ENCODE measurements at places on chromosomes 7 and 10.

GRCh38 chr7:74101061-74101681 is 17.6 kb downstream of the LIMK1 start:
- DNase-seq = no peak

- no peak for DNase-seq
These were observed 63.3 kb upstream of the SMNDC1 start for GRCh38 chr10:110368002-110368401.

DNA sequence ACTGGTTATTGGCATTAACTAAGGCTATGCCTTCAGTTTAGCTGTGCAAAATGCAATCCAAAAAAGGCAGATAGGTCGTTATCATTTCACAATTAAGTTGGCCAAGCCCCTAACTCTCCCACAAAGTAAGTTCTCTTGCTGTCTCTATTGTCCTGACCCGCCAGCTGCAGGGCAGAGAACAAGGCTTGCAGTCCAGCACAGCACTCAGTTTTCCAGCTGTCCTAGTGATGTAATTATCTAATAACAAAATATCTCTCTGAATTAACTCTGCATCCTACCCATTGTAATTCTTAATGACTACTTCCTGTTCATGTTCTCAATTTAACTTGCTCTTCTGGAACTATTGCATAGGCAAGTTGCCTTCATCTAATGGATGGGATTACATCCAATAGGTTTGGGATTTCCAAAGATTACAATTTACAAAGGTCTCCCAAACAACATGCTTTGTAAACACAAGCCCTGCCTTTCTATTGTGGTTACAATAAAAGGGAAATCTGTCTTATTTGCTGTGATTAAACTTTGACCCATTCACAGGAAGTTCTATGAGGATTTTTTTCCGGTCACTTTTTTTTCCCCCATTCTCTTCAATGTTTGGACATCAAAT is 55.2 kb downstream of the CDK6 start:
- no peak for DNase-seq

GRCh38 chr10:88642963-88643362 is 21.3 kb upstream of the LIPF start:
- DNase-seq = peak; percentile 19

- no peak for DNase-seq
These were observed 339.9 kb upstream of the ADARB2 start for GRCh38 chr10:2077231-2077630.

DNA sequence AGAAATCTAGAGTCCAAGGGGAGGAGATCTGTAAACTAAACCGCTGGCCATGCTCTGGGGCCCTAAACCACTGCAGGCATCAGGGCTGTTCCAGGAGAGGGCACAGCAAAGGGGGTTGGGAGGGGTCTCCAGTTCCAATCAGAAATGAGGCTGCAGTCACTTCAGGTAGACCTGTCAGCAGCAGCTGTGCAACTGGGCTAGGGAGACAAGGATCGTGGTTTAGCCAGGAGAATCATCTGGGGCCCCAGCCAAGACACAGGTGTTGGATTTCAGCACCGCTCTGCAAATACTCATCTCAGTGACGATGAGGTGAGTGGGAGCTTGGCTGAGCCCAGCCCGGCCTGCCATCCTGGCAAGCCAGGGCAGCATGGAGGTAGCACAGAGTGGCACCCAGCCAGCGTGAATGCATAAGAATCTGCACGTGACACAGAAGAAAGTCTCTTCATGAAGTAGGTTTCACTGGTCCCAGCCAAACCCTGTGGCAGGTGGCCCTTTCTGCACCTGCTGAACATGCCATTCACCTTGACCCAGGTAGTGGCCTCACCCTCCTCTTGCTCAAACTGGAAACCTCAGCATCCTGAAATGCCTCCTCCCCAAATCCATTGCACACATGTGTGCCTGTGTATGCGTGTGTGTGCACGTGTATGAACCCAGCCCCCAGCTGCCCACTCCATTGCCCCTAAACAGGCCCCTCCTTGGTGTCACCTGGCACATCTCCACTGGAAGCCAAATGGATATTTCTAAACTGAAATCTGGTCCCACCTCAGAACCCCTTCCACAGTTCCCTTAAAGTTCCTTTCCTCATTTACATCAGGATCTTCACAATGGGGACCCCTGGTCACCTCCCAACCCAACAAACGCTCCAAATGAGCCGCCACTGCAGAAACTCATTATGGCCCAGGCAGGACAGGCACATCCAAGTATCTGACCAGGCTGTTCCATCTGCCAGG is 9.6 kb downstream of the GPRIN2 start:
- DNase-seq = no peak

GRCh38 chr7:2042650-2043049 is 190.1 kb downstream of the MAD1L1 start:
- no peak for DNase-seq

GRCh38 chr10:16195178-16195769 is 241.5 kb upstream of the PTER start:
- DNase-seq = no peak

GRCh38 chr7:3991731-3992231 is 690.3 kb upstream of the FOXK1 start:
- DNase-seq = no peak

DNA sequence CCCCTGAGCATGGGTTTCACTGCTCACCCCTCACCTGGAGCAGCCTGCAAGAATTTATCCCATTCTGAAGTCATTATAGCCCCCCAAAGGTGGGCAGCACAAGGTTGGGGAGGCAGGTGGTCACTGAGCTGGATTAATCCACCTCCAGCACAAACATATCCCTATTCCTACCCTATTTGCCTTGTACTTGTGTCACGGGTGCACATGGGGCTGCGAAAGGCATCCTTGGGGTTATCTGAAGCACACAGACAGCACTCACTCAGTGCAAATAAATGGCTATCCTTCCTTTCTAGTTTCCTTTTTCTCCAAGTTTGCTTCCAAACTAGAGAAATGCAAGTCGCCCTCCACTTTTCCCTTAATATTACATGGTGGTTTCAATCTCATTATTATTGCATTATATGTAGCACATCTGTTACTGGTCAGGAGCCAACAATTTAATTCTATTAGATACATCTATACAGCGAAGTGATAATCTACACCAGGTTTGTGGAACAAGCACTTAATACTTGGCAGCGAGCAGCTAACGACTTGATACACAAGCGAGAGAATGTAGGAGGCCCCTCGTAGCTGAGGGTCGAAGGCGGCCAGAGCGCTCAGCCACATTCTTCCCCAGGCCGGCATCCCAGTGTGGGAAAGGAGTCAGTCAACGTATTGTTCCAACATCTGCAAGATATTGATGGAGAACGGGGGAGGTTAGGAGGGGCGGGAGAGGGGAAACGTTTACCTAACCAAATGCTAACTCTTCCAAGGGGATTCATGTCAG is 121.3 kb upstream of the HABP2 start:
- no peak for DNase-seq

DNA sequence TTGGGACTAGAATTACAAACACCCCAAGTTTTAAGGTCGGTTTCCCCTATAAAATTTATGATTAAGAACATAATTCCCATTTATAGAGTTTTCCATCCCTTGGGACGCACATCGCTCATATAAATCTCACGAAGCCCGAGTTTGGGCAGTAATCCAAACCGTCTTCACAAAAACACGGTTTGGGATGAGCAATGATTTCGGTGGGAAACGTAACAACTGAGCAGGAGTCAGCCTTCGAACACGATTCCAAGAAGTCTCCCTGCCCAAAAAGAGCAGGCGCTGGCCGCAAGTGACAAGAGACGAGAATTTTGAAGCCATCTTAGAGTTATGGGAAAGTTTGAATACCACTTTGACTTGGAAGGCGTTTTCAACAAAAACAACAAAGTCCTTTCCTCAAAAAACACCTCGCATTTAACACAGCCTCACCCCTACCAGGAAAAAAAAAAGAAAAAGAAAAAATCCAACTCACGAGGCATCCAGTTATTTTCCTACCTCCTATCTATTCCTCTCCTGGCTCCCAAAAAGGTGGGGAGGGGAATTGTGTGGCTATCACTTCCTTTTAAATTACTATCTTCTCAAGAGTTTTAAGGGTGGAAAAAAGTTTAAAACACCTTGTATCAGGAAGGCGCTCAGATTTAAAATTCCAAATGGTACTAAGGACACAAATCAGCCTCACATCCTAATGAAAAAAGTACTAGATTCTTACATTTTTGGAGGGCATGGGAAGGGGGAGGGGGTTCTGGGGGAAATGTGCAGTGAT is 1.6 kb downstream of the SEPHS1 start:
- no peak for DNase-seq

- no peak for DNase-seq
These were observed 73.4 kb downstream of the CDK14 start for GRCh38 chr7:90669492-90669891.

DNA sequence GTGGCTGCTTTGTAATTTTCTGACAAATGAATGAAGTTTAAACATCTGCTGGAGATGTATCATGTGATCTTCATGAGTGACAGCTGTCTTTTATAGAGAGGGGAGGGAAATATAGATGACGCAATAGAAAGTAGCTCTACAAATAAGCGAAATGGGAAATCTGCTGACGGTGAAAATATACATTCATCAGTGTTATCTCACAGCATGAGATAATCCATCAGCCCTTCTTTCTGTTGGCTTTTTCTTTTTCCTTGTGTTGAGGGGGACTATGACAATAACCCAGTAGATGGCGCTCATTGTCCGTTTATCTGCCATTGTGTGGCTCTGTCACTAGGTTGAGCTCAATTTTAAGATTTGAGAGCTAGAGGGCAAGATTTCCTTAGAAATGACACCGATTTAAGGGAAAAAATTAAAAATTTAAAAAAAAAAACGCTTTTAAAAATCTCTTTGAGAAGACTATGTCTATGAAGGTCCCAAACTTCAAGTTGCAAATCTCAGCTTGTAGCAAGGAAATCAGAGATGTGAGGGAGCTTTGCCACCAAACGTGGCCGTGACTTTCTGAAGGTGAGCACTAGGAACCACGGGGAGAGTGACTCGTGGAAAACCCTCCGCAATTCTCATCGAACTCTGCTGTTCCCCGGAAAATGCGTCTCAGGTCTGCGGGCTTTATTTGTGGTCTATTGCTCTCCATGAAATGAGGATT is 114.6 kb upstream of the SFMBT2 start:
- DNase-seq = peak; percentile 85

- no peak for DNase-seq
These were observed 3.3 kb upstream of the CPED1 start for GRCh38 chr7:120985130-120985758.

DNA sequence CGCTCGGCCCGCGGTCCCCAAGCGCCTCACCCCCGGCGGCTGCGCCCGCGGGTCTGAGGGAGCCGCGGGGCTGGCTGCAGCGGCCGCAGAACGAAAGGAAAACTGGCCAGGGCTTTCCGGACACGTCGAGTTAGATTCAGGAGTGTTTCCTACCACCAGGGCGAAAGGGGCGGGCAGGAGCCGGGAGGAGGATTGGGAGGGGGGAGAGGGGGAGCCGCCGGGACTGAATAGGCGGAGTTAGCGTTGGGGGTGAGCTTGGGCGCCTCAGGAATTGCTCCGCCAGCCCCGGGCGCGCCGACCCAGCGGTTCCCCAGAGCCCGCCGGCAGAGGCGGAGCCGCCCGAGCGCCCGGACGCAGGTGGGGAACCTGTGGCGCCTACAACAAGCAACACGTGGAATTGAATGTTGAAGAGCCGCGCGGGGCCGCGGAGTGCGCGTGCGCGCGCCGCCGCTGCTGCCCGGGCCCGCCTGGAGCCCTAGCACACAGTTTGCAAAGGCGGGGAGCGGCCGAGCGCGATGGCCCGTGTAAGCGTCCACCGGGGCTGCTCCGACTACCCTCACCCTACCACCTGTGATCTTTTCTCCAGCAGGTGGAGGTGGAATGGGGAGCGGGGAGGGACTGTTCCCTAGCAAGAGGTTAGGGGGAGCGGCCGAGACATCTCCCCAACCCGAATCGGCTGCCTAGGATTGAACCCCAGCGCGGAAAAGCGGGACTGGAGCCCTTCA is at the start of gene CADPS2:
CADPS2 (minus strand) TSS at position 104 of the 725 bp plus-strand sequence. CDS start 123 bp downstream, outside the sequence.
- peak; percentile 41 for DNase-seq

- peak; percentile 58 for DNase-seq
These were observed 1301.5 kb upstream of the SORCS1 start for GRCh38 chr10:108465871-108466641.

- DNase-seq = peak; percentile 57
These were observed 11.0 kb downstream of the GHRHR start for GRCh38 chr7:30974605-30975255.

DNA sequence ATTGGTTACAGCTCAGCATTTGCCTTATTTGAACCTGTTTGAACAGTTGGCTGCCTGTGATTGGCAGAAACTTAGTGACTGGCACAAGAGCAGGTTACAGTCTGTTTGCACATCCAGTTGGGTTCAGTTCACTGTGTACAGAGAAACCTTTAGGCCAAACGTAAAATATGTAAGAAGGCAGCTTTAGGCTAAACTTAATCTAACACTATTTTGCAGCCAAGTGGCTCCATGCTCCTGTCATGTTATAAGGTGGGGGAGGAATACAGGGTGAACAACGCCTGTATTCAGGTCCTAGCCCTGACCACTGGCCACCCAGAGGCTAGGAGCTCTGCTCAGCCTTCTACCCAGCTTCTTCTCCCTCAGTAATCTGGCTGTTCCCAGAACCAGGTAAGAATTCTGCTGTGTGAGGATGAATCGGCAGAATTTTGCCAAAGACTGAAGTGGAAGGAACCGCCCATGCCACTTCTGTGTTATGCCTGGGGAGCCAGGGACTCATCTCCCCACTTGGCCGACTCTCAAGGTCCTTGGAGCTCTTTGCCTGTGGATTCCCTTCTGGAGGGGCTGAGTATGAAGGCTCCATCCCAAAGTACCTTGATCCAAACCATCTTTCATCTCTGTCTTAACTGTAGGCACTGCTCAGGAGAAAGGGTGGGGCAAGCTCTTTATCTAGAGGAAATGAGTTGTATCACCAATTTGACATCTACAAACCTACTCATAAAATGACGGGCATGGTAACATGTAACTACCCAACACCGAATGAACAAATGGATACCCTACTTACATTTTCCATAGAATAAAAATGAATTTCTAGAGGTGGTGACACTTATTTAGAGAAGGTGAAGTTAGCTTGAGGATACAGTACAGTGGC is 164.4 kb upstream of the NAMPT start:
- DNase-seq = no peak

GRCh38 chr10:86255405-86256251 is 111.0 kb downstream of the GRID1 start:
- no peak for DNase-seq

All from suppressor macrophage (primary cell).